ENCODE measurements at places on chromosomes 5 and 9.

GRCh38 chr5:35482167-35482755 is 135.4 kb upstream of the SPEF2 start:
- DNase-seq, result no peak

GRCh38 chr5:4579679-4580078 is 560.5 kb upstream of the ADAMTS16 start:
- no peak for DNase-seq

DNA sequence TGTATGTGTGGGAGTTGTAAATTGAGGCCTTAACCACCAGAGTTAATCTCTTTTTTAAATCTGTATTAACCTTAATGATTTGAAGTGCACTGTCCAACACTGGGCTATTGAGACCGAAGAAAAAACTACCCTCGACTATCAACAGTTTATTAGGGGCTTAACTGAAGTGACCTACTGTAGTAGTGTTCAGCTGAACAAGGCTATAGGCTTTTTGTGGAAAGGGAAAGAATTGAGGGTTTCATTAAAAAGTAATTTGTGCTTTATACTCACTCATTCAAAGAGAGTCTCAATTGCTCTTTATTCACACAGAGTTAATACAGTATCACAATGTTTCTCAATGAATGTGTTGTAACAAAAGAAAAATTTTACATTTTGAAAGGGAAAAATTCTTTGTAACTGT is 267.5 kb downstream of the SLF1 start:
- DNase-seq, result no peak

DNA sequence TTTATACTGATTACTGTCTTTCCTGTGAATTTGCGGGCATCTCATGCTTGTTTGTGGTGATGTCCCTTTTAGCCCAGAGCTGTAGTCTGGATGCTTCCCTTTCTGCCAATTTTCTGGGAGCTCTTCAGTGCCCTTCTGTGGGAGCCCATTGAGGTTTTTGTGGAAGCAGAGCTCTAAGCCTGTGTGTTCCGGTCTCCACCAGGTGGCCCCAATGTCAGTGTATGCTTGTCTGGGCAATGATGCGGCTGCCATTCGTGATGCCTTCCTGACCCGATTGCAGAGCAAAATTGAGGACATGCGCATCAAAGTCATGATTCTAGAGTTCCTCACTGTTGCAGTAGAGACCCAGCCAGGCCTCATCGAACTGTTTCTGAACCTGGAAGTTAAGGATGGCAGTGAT is 35.1 kb downstream of the SH3GLB2 start:
- DNase-seq, result no peak

GRCh38 chr5:79108086-79108485 is 3.5 kb upstream of the BHMT start:
- no peak for DNase-seq

DNA sequence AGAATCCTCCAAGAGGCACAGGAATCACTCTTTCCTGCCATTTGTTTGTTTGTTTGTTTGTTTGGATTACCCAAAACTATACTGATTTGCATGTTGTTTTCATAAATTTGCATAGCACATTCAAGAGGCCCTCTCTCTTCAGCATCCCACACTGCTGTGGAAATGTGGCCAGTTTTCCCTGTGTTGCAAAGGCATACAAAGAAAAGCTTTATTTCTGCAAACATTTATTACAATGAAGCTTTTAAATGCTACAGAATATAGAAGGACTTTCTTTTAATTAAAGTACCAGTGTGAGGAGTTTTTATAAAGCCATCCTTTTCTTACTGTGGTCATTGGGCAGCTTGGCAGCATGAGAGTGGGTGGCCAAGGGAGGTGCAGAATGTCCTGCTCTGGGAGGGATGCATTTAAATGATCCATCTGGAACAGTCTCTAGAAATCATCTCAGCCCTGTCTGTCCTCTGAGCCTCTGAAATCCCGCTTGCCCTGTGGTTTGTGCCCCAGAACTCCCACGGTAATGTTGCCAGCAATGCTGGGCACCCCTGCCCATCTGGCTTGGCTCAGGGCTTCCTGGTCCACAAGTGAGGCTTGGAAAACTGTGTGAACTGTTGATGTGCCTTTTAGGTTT is 356.8 kb upstream of the KIF2A start:
- DNase-seq, result no peak

GRCh38 chr5:71946343-71947030 is 160.8 kb upstream of the MAP1B start:
- DNase-seq, result no peak

GRCh38 chr5:74017112-74017511 is 391.1 kb downstream of the ARHGEF28 start:
- DNase-seq, result no peak

GRCh38 chr5:86865256-86865785 is 247.6 kb downstream of the COX7C start:
- no peak for DNase-seq

DNA sequence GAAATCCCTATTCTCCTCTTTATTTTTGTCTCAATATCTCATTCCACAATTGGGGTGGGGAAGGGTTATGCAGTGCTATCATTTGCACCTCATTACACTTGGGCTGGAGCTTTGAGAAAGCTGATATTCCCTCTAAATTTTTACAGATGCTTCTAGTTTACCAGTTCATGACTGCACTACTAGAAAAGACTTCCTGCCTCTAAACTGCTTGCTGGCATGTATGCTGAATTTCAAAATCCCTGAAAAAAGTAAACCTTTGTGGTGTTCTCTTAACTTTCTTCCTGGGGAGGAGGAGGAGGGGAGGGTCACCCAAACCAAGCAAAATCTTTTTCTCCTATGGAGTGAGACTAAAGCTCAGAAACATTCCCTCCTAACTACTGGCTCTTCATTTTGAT is 45.1 kb downstream of the BNC2 start:
- no peak for DNase-seq

DNA sequence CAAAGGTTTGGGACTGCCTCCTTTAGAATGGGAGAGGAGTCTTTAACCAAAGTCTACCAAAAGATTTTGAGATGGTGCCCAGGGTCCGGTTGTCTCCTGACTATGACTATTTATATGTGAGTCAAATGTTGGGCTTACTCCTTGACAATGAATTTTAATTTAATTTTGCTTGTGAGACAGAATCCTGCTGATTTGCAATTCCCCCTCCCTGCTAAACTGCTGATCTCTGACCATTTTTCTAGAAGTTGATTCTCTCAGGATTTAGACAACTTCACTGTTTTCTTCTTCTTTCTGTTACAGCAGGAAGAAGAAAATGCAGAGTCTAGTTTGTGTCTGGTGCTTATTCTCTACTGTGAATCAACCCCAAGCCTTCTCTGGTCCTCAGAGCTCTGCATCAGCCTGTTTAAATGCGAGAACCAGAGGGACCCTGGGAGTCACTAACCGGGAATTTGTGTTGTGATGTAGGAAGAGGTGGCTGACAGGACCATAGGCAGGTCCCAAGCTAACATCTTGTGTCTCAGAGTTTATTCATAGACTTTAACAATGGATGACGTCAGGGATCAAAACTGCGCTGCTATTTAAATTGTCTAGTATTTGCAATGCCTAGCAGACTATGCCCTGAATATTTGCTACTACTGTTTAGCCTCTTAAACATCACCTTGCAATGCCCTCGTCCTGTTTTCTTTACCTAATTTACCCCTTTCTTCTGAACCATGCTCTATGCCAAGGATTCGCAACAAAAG is 124.0 kb upstream of the TAF11L2 start:
- DNase-seq, result no peak

- DNase-seq, result no peak
These were observed 166.5 kb upstream of the RORB start for GRCh38 chr9:74330487-74331214.

- DNase-seq, result no peak
These were observed 34.1 kb downstream of the ZNF622 start for GRCh38 chr5:16431490-16431889.

DNA sequence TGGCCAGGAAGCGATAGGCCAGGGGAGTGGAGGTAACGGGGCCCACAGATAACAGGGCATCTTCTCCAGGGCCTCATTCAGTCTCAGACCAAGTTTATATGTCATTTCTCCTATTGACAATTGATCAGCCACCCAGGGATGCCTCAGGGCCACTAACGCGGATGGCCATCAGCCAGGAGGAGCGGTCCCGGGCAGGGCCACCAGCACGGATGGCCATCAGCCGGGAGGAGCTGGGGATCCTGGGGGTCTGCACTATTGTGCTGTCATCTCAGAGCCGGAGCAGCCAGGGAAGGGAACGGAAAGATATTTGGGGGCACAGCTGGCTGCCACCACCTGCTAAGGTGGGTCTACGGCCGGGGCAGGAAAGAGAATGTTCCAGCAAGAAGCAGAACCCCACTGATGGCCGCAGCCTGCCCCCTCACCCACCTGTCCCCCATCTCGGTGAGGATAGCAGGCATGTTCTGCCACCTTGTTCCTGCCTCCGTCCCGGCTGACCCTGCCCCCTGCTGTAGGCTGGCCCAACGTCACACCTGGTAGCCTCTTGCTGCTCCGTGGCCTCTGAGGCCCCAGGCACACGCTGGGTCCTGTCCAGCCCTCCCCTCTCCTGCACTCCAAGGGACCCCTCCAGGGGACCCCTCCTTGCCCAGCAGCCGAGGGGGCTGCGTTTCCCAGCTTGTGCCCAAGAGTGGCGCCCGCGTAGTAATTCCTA is 21.5 kb upstream of the UBAC1 start:
- no peak for DNase-seq

DNA sequence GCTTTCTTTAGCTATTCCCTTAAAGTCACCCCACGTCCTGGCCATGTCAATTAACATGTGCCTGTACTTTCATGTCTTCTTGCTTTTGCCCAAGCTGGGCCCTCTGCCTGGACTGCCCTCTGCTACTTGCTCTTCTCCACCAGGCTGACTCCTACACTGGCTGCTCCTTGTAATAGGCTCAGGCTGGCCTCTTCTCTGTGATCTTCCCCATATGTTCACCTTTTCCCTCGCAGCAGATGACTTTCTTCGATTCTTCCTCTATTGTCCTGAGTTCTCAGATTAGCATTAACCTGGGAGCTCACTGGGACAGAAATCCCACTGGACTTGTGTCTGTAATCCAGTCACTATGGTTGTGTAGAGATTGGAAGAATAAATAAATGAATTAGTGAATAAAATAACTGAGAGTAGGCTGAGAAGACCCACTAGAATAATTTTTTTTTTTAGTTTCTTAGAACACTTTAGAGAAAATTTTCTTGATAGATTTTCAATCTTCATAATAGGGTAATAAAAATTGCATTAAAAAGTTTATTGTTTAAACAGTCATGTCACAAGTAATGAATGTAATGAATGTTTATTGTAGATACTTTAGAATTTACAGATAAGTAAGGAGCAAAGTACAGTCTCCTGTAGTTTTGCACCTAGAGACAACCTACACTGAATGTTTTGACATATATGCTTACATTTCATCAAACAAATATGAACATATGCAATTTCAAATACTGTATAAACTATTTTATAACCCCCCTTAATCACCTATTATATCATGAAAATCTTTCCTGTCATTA is 47.4 kb upstream of the TNFSF15 start:
- no peak for DNase-seq

DNA sequence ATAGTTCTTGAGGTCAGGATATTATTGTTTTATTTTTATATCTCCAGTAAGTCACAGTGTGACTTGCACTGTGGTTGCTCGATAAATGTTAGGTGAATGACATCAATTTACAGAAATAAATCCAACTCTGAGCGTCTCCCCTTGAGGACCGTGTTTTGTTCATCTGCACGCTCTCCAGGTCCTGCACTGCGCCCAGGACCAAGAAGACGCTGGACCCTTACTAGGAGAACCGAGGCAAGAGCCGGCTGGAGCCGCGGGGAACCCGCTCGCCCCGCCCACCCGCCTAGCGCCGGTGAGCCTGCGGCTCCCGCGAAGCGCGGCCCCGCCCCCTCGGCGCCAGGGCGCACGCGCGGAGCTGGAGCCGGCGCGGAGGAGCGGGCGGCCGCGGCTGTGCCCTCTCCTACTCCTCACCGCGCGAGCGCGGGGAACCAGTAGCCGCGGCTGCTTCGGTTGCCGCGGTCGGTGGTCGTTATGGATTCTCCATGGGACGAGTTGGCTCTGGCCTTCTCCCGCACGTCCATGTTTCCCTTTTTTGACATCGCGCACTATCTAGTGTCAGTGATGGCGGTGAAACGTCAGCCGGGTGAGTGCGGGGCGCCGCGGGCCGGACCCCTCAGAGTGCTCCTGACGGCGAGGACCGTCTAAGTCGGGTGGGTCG is at the start of gene TMEM38B:
TSS of gene TMEM38B (plus strand) at position 352 of the 658 bp plus-strand sequence. CDS start at position 472, 120 bp downstream.
- DNase-seq, result peak; percentile 80

DNA sequence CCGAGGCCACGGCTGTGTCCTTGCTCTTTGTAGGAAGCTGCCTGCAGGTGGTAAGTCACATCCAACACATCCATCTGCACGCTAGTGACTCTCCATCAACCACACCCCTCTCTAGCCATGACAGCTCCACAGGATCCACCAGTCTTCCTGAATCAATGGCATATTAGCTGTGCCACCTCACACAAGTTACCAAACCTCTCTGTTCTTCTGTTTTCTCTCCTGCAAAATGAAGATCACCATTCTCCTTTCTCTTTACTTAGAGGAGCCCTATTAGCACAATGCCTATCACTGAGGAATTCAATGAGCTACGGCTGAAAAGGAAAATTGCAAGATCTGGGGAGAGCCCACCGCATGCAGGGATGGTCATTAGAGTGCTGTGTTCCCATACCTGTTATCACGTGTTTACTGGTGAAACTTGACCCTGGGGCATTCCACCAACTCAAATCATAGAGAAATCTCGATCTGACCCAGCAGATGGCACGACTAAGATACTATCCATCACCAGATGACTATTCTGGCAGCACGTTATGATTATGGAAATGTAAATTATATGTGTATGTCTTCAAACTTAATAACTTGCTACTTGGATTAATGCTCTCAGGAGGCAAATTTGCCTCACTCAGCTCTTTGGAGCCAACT is 20.9 kb downstream of the WHRN start:
- no peak for DNase-seq

- DNase-seq, result no peak
These were observed 131.5 kb downstream of the NR6A1 start for GRCh38 chr9:124639637-124640036.

GRCh38 chr5:87829217-87829551 is 416.5 kb upstream of the CCNH start:
- no peak for DNase-seq

Measured in NCI-H1092 (cell line).